Right atrium auricular region (tissue), 2 donors: ENCODE measurements at places on chromosomes 5 and 9. TPM values are rescaled to one million over a fixed set of nuclear protein-coding genes. Genes with fewer than 3 reads are reported as not detected.

Gene KCNN2
- total RNA-seq: 12.6 TPM

- no peaks in the 10 kb centered on the region for H3K27me3 ChIP-seq
- H3K4me3 ChIP-seq: no peak overlapping the region
- no peak overlapping the region for H3K27ac ChIP-seq
- peaks cover 18% of the 10 kb centered on the region for H3K4me1 ChIP-seq
- no peak for DNase-seq
Measured at GRCh38 chr9:72872718-72873117, 80.1 kb downstream of the ALDH1A1 start.

Gene CTSL
- 169 TPM for total RNA-seq

GRCh38 chr5:27810458-27810857 lies 772.1 kb upstream of the CDH9 start:
- H3K27ac ChIP-seq: no peak overlapping the region
- no peaks in the 10 kb centered on the region for H3K27me3 ChIP-seq
- H3K4me1 ChIP-seq: no peaks in the 10 kb centered on the region
- H3K4me3 ChIP-seq: no peak overlapping the region

- no peak overlapping the region for H3K27ac ChIP-seq
- no peak overlapping the region for H3K4me3 ChIP-seq
- H3K4me1 ChIP-seq: no peaks in the 10 kb centered on the region
- no peaks in the 10 kb centered on the region for H3K27me3 ChIP-seq
- no peak for DNase-seq
Measured at GRCh38 chr9:95286151-95286550, 31.4 kb downstream of the FANCC start.

Gene ORM2
- total RNA-seq: not detected

DNA sequence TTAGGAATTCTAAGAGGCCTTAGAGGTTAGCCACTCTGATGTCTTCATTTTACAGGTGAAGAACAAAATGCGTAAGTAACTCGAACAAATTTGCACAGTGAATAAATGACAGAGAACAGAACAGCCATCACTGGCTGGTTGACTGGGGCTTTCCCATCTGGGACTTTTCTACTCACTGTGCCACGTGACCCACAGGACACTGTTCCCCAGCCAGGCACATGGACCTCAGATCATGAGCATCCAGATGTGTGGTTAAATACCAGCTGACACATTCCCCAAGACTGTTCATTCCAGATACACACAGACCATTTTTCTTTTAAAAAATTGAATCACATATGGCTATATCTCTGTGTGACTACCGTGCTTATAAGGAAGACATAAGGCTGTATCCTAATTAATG lies 25.8 kb upstream of the MED10 start:
- peak; percentile 40 for DNase-seq
- no peaks in the 10 kb centered on the region for H3K36me3 ChIP-seq
- no peak overlapping the region for H3K4me3 ChIP-seq
- no peak overlapping the region for H3K27ac ChIP-seq
- no peaks in the 10 kb centered on the region for H3K27me3 ChIP-seq

Gene FAM169A
- total RNA-seq: 4.2 TPM

Gene PPP3R2
- total RNA-seq: not detected

- no peak overlapping the region for H3K27ac ChIP-seq
- no peaks in the 10 kb centered on the region for H3K36me3 ChIP-seq
- no peaks in the 10 kb centered on the region for H3K27me3 ChIP-seq
- H3K4me3 ChIP-seq: no peak overlapping the region
Measured at GRCh38 chr5:54344653-54345052, 34.3 kb upstream of the ARL15 start.

Gene WHRN
- total RNA-seq: 2.6 TPM

GRCh38 chr5:134111741-134112647 lies 2.5 kb upstream of the TCF7 start:
- H3K27me3 ChIP-seq: no peaks in the 10 kb centered on the region
- no peak for DNase-seq
- no peak overlapping the region for H3K4me3 ChIP-seq

DNA sequence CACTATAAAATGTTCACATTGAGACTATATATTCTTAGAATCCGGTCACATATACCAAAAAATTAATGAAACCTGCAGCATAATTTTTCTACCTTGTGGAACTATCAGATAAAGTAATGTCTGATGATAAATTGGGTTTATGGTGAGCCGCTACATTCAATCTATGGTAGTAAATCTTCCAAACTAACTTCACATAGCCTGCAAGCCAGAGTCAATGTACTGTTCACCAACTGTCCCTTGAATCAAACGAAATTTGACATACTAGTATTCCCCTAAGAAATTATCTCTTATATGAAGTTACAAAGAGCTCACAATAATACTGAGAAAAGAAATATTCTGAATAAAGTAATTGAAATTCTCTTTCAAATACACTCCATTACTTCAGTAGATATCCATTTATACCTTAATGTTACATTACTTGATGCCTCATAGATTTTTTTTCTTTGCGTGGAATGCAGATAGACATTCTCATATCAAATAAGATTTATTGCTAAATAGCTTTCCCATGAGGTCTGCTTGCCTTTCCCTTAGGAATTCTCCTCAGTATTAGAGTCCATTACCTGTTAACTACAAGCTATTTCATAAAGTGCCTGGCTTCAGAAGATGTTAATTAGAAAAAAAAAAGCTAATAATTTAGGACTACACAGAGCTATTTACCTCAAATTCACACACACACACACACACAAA lies 169.5 kb downstream of the PTPRD start:
- DNase-seq: no peak
- H3K27ac ChIP-seq: no peak overlapping the region
- H3K4me1 ChIP-seq: no peaks in the 10 kb centered on the region
- H3K27me3 ChIP-seq: no peaks in the 10 kb centered on the region

DNA sequence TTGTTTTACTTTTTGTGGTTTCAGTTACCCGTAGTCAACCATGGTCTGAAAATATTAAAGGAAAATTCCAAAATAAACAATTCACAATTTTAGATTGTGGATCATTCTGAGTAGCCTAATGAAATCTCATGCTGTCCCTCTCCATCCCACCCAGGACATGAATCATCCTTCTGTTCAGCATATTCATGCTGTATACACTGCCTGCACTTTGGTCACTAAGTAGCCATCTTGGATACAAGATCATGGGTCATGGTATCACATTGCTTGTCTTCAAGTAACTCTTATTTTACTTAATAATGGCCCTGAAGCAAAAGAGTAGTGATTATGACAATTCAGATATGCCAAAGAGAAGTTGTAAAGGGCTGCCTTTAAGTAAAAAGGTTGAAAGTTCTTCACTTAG lies 536.5 kb upstream of the ACO1 start:
- H3K4me1 ChIP-seq: no peaks in the 10 kb centered on the region
- H3K4me3 ChIP-seq: no peak overlapping the region
- H3K36me3 ChIP-seq: no peaks in the 10 kb centered on the region
- H3K27me3 ChIP-seq: no peaks in the 10 kb centered on the region
- no peak for DNase-seq

GRCh38 chr5:1737790-1738405 lies 61.7 kb downstream of the MRPL36 start:
- H3K36me3 ChIP-seq: no peaks in the 10 kb centered on the region
- DNase-seq: peak; percentile 11
- no peaks in the 10 kb centered on the region for H3K27me3 ChIP-seq

DNA sequence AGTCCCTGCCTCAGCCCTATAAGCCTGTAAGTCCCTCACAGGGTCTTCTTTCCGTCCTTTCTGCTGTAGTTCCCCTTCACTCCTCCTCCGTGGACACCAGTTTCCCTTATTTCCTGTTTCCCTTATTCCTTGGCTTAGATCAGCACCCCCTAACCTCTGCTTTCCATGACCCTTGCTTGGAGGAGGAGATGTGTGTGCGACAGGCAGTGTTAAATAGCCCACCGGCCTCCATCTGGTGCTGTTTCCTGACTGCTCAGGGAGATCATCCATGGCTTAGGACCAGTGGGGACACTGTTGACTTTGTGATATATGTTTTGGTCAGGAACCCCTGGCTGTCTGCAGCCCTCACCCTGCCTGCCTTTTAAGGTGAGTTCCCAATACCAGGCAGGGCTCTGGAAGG lies 34.1 kb upstream of the PSD2 start:
- H3K4me3 ChIP-seq: no peak overlapping the region
- H3K27ac ChIP-seq: no peak overlapping the region
- DNase-seq: no peak
- H3K27me3 ChIP-seq: no peaks in the 10 kb centered on the region
- no peaks in the 10 kb centered on the region for H3K4me1 ChIP-seq

DNA sequence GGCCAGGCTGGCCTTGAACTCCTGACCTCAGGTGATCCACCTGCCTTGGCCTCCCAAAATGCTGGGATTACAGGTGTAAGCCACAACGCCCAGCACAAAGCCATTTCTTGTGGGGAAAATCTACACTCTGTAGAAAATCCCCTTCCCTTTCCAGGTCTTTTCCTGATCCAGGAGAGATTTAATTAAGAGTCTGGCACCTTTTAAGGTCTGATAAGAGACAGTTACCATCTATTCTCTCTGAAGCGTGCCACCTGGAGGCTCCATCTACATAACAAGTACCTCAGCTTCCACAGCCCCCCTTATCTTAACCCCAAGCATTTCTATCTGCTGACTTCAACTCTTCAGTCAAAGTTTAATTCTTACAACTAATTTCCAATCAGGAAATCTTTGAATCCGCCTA lies 71.4 kb upstream of the CDK20 start:
- no peak overlapping the region for H3K4me3 ChIP-seq
- H3K27me3 ChIP-seq: no peaks in the 10 kb centered on the region
- no peaks in the 10 kb centered on the region for H3K4me1 ChIP-seq
- no peak for DNase-seq
- no peaks in the 10 kb centered on the region for H3K36me3 ChIP-seq

Gene ZNF618
- total RNA-seq: 3.0 TPM

- peaks cover 53% of the 10 kb centered on the region for H3K4me1 ChIP-seq
- DNase-seq: no peak
- H3K27me3 ChIP-seq: no peaks in the 10 kb centered on the region
- no peak overlapping the region for H3K4me3 ChIP-seq
Measured at GRCh38 chr9:72356041-72356582, 8.9 kb downstream of the ZFAND5 start.

DNA sequence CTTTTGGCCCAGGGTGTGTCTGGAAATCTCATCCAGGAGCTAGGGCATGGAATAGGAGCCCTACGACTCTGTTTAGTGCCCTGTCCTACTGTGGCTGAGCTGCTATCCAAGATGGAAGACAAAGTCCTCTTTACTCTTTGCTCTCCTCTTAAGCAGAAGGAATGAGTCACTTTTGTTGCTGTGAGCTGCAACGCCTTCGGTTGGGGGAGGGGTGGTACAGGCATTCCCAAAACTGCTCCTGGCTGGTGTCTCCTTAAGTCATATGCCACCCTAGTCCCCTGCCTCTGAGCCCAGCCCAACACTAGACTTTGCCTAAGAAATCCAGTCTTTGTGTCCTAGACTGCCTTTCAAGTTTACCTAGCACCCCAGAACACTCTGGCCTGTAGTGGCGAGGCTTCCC lies 99.9 kb downstream of the PRR16 start:
- H3K36me3 ChIP-seq: no peaks in the 10 kb centered on the region
- DNase-seq: no peak
- no peaks in the 10 kb centered on the region for H3K27me3 ChIP-seq
- no peak overlapping the region for H3K4me3 ChIP-seq

Gene C9orf152
- total RNA-seq: not detected

- no peak overlapping the region for H3K27ac ChIP-seq
- H3K36me3 ChIP-seq: peaks cover 68% of the 10 kb centered on the region
- no peak for DNase-seq
- no peak overlapping the region for H3K4me3 ChIP-seq
- H3K4me1 ChIP-seq: no peaks in the 10 kb centered on the region
Measured at GRCh38 chr5:66164044-66164790, 20.1 kb downstream of the SREK1 start.

GRCh38 chr5:81482595-81482994 lies 88.7 kb upstream of the ACOT12 start:
- peaks cover 7% of the 10 kb centered on the region for H3K4me1 ChIP-seq
- no peaks in the 10 kb centered on the region for H3K36me3 ChIP-seq
- H3K27me3 ChIP-seq: no peaks in the 10 kb centered on the region
- H3K4me3 ChIP-seq: no peak overlapping the region
- no peak for DNase-seq

Gene SPINK6
- total RNA-seq: not detected

DNA sequence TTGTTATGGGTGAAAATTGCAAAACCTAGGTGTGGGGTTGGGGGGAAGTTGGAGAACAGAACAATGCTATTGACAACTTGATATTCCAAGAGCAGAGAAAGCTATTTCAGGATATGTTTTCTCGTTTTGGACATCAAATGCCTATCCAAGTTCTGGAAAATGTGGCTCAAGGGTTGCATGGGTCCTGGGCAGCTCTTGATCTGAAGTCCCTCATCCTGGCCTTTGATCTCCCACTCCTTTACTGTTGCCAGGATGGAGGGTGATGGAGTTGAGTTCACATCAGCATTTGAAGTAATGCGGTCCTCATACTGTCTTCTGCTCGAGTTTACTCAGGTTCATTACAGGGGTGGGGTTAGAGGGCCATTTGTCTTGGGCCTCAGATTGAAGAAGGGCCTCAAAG lies 76.9 kb upstream of the RPS23 start:
- H3K27me3 ChIP-seq: no peaks in the 10 kb centered on the region
- H3K4me1 ChIP-seq: peaks cover 30% of the 10 kb centered on the region
- H3K36me3 ChIP-seq: no peaks in the 10 kb centered on the region

GRCh38 chr5:140345919-140346347 lies 470 bp downstream of the HBEGF start:
- H3K36me3 ChIP-seq: no peaks in the 10 kb centered on the region
- peak; percentile 79 for DNase-seq
- peaks cover 62% of the 10 kb centered on the region for H3K4me1 ChIP-seq

DNA sequence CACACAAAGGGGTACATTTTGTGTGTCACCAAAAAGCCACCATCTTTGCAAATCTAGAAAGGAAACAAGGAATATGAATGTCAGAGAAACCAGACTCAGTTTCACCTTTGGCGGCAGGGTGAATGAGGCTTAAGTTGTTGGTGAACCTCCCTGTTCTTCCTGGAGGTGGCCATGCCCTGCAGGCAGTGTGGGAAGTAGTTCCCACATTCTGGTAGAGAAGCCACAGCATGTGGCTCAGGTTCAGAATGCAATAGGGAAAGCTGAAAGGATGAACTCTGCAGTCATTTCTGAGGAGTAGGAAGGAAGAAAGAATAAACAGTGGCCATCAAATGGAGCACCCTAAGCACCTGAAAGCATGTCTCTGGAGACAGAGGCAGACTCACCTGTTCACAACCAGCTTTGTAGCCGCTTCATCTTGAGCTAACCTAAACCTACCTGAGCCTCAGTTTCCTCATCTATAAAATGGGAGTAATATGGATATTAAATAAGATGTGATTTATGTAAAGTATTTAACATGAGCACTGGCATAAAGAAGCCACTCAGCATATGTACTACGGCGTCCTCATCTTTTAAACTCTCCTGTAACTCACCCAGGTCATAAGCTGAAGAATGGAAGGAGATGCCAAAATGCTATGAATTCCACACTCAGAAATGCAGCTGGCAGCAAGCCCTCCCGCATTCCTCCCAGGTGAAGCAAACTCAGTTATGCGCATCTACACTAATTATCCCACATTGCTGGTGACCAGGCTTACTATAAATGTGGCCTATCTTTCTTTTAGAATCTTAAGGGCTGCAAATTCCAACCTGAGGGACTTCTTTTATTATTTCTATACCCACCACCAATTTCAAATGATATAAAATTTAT lies 86.0 kb downstream of the ZNF608 start:
- H3K36me3 ChIP-seq: no peaks in the 10 kb centered on the region
- H3K27ac ChIP-seq: peak overlapping the region; percentile 83
- no peak for DNase-seq
- no peak overlapping the region for H3K4me3 ChIP-seq
- H3K4me1 ChIP-seq: no peaks in the 10 kb centered on the region
